ENCODE measurements at places on chromosomes 12 and 14.

DNA sequence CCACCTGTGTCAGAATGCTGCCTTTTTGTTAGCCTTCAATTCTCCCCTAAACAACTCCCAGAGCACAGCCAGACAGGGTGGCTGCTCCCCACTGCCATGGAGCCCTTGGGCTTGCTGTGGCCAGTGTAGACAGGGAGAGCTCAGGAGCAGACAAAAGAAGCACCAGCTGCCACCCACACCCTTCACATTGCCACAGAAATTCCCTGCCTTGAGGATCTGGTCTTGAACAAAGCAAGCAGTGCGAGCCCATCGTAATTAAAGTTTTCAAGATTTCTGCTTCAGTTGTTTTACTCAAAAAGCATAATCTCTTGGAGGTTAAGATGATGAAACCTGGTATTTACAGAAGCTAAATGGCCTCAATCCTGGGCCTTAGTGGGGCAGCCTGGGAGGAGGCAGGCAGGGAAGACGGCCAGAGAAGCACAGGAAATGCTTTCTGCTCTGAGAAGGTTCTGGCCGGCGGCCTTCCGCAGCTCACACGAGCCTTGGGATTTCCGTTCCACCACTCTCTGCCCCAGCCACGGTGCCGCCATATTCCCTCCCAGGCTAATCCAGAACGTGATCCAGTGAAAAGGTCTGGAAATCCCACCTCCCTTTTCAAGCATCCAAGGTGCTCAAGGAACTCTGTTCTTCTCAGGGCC is 535.2 kb downstream of the BCL11B start:
- DNase-seq, result no peak

- DNase-seq, result no peak
These were observed 197.0 kb downstream of the ERC1 start for GRCh38 chr12:1188016-1188415.

DNA sequence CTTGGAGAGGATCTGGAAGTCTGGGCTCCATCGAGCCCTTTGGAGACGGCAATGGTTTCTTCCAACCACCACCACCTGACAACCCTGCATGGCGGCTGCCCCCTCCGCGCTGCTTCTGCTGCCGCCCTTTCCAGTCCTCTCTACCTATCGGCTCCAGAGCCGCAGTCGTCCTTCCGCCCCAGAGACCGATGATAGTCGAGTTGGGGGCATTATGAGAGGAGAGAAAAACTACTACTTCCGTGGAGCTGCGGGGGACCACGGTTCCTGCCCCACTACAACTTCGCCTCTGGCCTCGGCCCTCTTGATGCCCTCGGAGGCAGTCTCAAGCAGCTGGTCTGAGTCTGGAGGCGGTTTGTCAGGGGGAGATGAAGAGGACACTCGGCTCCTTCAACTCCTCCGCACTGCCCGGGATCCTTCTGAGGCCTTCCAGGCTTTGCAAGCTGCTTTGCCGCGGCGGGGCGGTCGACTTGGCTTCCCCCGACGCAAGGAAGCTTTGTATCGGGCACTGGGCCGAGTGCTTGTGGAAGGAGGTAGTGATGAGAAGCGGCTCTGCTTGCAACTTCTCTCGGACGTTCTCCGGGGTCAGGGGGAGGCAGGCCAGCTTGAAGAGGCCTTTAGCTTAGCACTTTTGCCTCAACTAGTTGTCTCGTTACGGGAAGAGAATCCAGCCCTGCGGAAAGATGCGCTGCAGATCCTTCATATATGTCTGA is 499 bp downstream of the TOGARAM1 start:
- DNase-seq, result no peak

GRCh38 chr12:132182711-132183365 is 38.6 kb downstream of the NOC4L start:
- no peak for DNase-seq

DNA sequence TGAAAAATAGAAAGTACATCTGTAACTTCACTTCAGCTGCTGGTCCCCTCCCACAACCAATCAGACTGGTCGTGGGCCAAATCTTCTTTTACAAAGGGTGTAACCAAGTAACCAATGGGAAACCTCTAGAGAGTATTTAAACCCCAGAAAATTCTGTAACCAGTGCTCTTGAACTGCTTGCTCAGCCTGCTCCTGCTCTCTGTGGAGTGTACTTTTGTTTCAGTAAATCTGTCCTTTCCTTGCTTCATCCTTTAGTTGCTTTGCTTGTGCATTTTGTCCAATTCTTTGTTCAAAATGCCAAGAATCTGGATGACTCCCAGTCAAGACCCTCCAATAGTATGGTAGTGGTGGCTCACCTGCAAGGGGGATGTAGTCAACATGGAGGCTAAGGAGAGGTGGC is 489.1 kb downstream of the FUT8 start:
- DNase-seq, result no peak

- DNase-seq, result no peak
These were observed 1.2 kb upstream of the CLEC7A start for GRCh38 chr12:10131111-10131690.

DNA sequence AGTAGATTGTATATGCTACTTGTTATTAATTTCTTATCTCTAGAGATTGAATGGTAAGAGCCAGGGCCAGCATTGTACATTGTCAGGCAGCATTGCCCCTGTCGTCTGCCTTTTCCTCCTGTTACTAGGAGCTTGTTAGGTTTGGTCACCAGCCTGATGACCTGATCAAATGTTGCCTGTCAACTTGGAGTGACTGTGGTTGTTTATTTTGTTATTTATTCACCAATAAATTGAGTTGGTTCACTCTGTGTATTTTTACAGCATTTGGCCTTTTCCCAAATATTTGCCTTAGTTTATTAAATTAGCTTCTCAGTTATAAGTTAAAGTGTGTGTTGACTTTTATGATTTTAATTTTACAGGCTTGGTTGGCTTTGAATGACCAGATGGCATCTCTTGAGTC is 88.4 kb downstream of the PRKCH start:
- DNase-seq, result no peak

DNA sequence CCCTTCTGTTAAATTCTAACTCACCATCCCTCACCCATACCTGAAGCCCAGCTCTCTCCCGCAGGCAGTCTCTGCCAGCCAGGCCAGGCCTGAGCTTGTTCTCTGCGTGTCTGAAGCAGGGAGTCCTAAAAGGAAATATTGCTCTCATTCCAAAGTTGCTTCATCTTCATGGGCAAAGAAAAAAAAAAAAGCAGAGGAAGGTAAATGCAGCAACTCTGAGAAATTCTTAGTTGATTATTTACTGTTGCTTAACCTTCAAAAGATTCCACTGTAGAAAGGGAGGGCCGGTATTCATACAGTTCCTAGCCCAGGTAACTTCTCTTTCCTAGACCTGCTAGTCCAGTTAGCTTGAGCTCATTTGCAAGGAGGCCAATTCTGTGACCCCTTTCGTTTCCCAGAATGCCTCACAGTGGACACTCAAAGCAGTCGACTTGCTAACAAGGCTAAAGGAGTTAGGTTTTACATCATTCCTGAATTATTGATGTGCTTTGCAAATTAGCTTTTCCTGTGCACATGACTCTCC is 193.5 kb upstream of the EEA1 start:
- DNase-seq, result no peak

DNA sequence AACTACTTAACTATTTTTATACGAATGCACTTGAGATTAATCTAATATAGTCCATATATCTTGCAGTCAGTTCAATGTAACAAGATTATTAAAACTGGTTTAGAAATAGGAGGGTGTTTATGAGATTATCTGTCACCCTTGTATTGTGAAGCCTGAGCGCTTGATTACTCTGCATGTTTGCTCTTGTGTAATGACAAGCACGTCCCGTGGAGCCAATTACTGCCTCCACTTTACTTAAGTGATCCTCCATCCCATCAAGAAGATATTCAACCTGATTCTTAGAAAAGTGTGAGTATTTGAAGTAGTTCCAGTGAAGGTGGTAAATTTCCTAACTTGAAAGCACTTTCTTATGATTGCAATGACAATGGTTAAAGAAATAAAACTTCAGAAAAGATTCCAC is 415.2 kb upstream of the GARIN6 start:
- DNase-seq, result no peak

DNA sequence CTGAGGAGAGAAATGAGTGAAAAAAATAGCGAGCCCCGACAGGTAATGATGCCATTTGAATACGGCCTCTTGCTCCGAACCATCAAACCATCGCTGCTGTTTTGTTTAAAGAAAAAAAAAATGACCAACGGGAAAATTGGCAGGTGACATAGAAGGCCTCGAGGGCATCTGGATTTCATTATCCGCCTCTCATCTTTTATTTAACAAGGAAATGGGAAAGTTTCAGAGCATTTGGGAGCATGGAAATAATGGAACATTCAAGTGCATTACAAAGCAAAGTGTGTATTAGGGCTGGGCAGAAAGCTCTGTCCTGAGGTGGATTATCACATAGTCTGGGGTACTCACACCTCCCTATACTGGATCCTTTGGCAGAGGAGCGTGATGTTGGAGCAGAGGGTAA is 258.7 kb downstream of the KSR2 start:
- DNase-seq, result no peak

- DNase-seq, result no peak
These were observed 22.4 kb downstream of the BRI3BP start for GRCh38 chr12:125015680-125016310.

GRCh38 chr14:84670796-84671195 is 859.1 kb upstream of the FLRT2 start:
- no peak for DNase-seq

DNA sequence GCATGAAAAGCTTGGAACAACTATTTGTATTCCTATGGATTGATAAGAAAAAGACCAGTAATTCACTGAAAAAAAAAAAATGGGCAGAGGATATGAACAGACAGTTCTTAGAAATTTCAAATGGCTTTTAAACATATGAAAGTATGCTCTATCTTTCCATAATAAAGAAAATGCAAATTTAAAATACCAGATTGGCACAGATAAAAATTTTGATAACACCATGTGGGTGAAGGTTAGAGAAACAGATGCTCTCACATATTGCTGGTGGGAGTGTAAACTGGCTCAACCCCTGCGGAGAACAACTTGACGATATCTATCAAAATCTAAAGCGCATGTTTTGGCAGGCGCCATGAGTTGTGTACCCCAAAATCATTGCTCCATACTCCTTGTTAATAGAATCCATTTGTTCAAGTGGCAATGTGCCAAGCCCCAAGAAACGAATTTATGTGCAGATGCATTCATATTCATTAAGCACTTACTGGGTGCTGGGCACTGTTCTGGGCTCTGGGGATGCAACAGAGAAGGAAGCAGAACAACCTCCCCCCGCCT is 29.5 kb upstream of the TMPO start:
- DNase-seq, result no peak

DNA sequence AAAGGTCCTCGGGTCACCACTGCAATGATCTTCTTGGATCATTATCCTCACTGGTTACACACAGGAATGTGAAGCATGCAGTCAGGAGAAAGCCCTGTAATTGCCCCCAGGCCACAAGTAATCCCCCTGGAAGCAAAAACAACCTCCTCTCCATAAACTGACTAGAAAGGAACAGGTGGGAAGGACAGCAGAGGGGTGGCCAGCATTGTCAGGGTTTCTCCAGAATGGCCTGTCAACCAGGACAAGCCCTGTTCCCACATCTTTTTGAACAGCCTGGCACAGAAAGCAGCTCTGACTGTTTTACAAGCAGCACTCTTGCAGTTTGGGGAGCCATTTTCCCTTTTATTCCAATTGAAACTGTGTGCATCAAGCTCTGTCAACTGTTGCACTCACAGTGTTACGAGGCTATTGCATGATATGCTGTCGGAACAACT is 36.1 kb downstream of the TMCC3 start:
- DNase-seq, result no peak

Data from CD4-positive, alpha-beta T cell treated with Interferon alpha-2 for 1 hour (primary cell).